Right hindlimb (tissue), 1 donor: ENCODE measurements at places on chromosomes 5 and 9.

GRCh38 chr9:98109052-98109451 is 10.0 kb downstream of the TRIM14 start:
- DNase-seq: no peak

- no peak for DNase-seq
Measured at GRCh38 chr5:139696167-139696893, 48.2 kb downstream of the CXXC5 start.

GRCh38 chr5:60299944-60300343 is 400.0 kb downstream of the DEPDC1B start:
- DNase-seq: no peak

DNA sequence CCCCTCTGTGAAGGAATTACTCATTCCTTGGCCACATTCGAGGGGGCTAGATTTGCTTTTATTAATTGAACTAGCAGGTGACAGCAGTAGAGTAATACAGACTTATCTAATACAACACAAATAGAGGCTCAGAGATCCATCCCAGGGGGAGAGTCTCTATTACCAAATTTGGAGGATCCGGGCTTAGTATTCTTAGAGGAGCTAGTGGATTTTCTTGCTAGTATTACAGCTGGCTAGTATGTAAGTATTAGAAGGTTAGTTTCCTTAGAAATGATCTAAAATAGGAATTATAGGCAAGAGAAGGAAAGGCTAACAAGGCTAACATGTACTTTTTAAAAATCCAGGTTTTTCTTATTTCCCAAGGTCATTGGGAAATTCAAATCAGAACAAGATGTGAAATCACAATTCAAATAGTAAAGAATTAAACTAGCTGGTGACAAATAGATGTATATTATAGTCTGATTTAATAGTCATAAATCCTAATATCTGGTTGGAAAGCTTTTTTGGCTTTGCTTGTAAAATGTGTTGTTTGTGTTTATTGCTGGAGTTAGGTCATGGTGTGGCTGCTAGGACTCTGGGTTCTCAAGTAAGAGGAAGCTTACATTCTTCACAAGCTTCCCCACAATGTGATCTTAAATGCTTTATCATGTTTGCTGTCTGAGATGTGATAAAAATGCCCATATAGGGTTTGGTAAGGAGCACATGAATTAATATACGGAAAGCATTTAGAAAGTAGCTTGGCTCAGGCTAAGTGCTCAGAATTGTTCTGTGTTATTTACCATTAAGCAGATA is 160.4 kb upstream of the MPDZ start:
- DNase-seq: no peak

DNA sequence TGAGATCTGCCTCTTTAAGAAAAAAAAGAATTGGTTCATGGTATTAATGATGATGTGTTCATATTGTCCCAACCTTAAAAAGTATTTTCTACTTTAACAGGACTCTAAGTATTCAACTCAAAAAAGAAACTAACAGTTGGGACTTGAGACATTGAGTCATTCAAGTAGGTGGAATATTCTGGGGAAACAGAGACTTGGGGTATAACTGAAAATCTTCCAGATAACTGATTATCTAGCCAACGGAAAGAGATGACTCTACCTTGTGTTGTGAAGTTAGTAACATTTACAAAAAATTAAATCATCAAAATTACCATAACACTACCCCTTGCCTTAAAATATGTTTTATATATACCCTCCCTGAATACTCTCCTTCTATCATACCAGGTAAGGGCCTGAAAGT is 19.1 kb downstream of the OXCT1 start:
- DNase-seq: no peak
